Left renal pelvis (tissue), 4 donors: ENCODE measurements at places on chromosomes 3 and 15. TPM values are rescaled to one million over a fixed set of nuclear protein-coding genes. Genes with fewer than 3 reads are reported as not detected.

The ZNF445 gene
- polyA plus RNA-seq, result 25.8 TPM

The ERC2 gene
- 1.2 TPM for polyA plus RNA-seq

The HACL1 gene
- 15.4 TPM for polyA plus RNA-seq

The ADGRG7 gene
- not detected for polyA plus RNA-seq

The GOLGA6L26 gene
- not detected for polyA plus RNA-seq

The TRH gene
- polyA plus RNA-seq, result 1.4 TPM

The TRAT1 gene
- polyA plus RNA-seq, result not detected

The COLQ gene
- 4.7 TPM for polyA plus RNA-seq

The HIGD1A gene
- polyA plus RNA-seq, result 148 TPM

The ISLR gene
- 72.9 TPM for polyA plus RNA-seq

DNA sequence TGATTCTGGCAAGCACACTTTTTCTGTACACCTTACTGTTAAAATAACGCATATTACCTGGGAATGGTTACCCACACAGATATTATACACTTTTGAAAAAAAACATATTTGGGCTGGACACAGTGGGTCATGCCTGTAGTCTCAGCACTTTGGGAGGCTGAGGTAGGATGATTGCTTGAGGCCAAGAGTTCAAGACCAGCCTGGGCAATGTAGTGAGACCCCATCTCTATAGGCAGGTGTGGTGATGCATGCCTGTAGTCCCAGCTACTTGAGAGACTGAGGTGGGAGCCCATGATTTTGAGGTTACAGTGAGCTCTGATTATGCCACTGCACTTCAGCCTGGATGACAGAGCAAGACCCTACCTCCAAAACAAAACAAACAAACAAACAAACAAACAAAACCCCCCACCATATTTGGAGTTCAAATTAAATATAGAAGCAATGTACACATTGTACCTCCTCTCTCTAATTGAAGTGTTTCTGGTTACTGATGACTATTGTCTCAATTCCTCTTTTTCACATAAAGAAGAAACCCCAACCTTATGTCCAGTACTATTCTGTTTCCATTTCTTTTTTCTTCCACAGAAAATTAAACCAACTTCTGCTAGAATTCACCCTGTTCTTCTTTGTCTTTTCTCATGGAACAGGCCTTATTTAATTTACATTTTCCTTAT, 152.6 kb upstream of the UMPS start:
- no peak for DNase-seq

- no peak for DNase-seq
Observed at GRCh38 chr3:135246027-135246426, 451.0 kb downstream of the EPHB1 start.

- DNase-seq, result no peak
Observed at GRCh38 chr3:37713818-37714204, 147.9 kb upstream of the CTDSPL start.

GRCh38 chr3:152235709-152236298, 32.9 kb upstream of the MBNL1 start:
- DNase-seq, result no peak

DNA sequence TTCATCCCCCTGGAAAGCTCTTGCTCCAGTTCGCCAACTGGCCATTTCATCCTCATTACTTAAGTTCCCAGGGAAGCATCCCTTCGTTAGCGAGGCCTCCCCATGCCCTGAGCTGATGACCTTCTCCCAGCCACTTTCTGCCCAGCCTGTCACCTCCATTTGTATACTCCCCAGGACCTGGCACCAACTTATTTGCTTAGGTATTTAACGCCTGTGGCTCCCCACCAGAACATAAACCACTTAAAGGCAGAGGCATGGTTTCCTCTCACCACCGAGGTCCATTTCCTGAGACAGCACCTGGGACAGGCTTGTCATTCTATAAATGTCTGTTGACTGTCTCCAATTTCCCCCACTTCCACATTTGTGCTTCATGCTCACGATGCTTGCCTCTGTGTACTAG, 189.0 kb downstream of the ZNF621 start:
- DNase-seq, result no peak

DNA sequence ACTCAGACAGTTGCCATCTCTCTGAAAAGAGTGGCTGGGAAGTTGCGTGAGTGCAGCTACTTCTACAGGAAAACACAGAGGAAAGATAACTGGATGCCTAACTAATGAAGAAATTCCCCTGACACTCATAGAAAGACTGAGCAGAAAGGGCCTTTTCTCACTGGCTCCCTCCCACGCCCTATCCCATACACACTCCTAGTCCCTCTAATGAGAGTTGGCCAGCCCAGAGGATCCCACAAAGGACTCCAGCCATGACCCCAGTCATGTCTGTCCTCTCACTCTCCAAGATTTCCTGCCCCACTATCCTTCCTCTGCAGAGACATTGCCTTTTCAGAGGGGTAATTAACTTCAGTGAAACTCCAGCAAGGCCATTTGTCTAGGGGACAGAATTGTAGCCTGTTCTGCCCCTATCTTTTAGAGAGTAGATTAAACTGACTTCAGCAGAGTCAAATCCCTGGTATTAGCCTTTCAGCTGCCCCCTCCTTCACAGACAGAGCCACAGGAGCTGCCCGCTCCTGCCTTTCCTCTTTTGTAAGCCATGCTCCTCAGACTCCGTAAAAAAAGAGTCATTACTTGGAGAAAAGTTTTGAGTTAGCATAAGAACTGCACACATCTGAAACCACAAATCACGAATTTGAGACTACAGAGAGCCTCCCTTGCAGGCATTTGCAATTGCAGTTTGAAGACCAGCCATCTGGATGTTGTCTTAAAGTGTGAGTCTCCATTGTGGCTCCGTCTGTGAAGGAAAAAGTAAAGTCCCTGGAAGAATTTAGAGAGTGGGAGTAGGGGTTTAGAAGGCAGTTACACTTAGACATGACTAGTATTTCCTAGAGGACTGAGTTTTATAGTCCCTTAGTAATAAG, 129.1 kb upstream of the SEMA6D start:
- peak; percentile 33 for DNase-seq

- no peak for DNase-seq
Observed at GRCh38 chr3:186133980-186134379, 25.1 kb upstream of the ETV5 start.

GRCh38 chr3:15982667-15983196, 185.0 kb upstream of the ANKRD28 start:
- no peak for DNase-seq

- no peak for DNase-seq
Observed at GRCh38 chr3:27340534-27340933, 28.6 kb downstream of the NEK10 start.

GRCh38 chr3:133040696-133041523, 2.7 kb downstream of the TMEM108 start:
- DNase-seq, result peak; percentile 68

GRCh38 chr15:94882071-94882712, 650.8 kb downstream of the MCTP2 start:
- no peak for DNase-seq

GRCh38 chr3:161177991-161178390, 43.1 kb upstream of the NMD3 start:
- DNase-seq, result no peak

DNA sequence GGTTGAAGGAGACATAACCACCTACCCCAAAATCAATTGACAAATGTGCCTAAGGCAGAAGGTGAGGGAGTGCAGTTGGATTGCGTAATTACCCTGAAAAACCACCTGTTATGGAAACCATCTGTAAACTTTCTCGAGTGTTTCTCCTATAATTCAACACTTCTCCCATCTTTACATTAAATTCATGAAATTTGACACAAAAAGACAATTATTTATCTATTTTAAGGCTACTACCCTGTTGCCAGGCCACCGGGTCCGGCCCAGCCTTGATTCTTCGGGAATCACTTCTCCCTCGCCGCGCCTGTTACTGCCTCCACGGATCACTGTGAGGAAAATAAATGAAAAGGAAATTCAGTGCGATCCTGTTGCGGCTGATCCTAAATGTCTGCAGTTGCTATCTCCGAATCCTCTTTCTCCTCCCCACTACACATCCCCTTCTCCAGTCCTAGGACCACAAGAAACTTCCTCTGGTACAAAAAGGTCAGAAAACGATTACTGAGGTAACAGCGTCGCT, 646 bp downstream of the IQCB1 start:
- DNase-seq, result peak; percentile 11

DNA sequence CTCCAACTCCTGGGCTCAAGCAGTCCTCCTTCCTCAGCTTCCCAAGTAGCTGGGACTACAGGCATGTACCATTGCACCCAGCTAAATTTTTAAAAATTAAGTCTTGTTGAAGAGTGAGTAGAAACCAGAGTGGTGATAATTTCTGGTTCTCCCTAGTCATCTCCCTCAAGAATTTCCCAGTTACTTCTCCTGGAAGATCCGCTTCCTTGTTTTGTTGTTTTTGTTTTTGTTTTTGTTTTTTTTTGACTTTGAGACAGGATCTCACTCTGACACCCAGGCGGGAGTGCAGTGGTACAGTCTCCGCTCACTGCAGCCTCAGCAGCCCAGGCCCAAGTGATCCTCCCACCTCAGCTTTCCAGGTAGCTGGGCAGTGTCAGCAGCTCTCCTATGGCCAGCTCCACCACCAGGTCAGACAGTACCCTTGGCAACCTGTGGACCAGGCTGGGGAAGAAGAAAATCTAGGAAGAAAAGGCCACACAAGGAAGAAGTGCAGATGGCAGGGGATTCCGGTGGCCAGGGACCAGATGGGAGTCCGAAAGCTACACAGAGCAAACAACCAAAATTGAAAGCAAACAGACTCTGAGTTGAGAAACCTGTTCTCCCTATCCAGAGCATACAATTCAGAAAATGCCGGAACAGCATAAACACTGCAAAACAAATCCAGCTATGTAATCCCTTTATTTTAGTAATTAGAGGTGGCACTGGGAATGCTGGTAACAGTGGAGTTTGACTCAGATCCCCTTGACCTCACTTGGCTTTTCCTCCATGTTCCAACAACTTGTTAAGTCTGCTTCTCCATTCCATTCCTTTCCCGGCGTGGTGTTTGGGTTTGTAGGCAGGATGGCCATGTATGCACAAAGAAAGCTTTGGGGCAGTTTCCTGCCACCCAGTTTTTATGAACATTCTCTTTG, 266.6 kb upstream of the CTDSPL start:
- DNase-seq, result no peak

GRCh38 chr3:35296533-35296932, 342.8 kb upstream of the ARPP21 start:
- DNase-seq, result no peak

DNA sequence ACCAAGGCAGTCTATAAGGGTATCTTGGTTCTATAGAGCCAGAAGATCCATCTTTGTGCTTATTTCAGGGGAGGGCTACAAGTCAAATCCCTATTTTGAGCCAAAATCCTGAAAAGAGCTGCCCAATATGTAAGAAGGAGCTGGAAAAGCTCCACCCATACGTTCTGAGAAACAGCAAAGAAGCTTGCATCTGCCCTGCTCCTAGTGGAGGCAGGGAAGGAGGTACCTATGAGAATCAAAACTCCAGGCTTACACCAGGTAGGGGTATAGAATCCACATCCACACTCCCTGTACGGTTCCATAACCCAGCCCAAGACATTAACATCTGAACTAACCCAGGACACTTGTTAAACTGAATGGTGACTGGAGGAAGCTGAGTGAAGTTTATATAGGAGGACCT, 30.0 kb downstream of the PHC3 start:
- DNase-seq, result no peak

GRCh38 chr15:40081691-40082194, 26.9 kb downstream of the BMF start:
- no peak for DNase-seq

DNA sequence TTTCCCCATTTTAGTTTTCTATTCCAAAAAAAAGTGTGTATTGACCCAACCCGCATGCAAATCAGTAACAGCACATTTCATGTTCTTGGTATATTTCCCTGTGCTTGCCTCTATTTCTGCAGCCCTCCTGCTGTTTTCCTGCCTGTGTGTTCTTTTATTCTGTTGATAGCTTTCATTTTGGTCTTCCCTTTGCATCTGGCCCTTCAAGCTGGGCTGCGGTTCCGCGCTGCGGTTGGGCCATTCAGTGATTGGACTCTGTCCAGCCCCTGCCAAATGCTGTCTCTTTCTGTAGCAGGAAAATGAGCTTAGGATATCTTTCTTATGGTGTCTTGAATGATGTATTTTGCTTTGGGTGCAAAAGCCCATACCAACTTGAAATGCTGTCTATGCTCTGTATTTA, 49.9 kb downstream of the ZNF621 start:
- DNase-seq, result no peak

DNA sequence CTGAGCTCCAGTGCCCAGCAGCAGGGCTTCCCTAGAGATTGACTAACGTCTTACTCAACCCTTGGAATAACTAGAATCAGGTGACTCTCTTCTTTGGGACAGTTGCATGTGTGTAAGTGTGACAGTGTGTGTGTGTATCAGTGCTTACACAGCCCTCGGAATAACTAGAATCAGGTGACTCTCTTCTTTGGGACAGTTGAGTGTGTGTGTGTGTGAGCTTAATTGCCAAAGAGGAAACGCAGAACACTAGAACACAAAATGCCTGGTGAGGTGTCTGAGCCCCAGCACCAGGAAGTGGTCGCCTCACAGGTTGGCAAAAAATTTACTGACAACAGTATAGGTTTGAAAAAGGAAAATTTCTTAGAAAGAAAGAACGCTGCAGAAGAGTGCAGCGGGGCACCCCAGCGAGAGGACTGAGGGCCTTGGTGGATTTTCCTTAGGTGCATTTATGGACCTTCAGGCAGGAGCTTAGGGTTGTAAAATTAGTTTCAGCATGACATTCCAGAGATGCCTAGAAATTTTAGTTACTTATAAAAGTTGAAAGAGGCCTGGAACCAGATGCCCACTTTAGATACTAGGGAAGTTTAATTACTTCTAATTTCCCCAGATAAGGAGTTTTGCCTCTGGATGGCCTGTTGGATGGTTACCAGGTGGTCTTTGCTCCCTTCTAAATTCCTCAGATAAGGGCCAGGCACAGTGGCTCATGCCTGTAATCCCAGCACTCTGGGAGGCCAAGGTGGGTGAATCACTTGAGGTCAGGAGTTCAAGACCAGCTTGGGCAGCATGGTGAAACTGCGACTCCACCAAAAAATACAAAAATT, 3.7 kb upstream of the WDR82 start:
- DNase-seq, result no peak

- DNase-seq, result peak; percentile 66
Observed at GRCh38 chr3:98593046-98593936, at the start of gene CPOX. TSS of gene CPOX (minus strand) at chr3:98593611. CDS start at chr3:98593504, 107 bp downstream.
